ENCODE measurements at places on chromosomes 2 and 18.

- DNase-seq = no peak
Measured at GRCh38 chr2:168465594-168465993, 9.5 kb downstream of the CERS6 start.

DNA sequence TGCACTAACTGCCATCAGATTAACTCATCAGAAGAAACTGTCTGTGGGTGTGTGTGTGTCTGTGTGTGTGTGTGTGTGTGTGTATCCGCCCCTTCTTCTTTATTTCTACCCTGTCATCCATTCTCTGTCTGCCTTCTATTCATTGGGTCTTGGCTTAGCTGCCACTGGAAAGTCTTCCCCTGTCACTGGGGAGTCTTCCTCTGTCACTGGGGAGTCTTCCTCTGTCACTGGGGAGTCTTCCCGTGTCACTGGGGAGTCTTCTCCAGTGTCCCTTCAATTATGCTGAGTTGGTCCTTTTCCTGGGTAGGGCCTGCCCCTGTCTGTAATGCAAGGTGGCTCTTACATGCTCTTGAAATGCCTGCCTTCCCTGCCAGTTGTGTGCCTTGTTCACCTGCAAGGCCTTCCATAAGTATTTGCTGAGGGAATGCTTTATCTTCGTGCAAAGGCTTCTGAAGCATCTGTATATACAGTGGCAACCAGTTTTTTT lies 18.9 kb upstream of the POLR1B start:
- no peak for DNase-seq

GRCh38 chr18:10006311-10006893 lies 92.6 kb downstream of the VAPA start:
- no peak for DNase-seq

- DNase-seq = no peak
Measured at GRCh38 chr2:226208726-226209125, 590.9 kb downstream of the IRS1 start.

DNA sequence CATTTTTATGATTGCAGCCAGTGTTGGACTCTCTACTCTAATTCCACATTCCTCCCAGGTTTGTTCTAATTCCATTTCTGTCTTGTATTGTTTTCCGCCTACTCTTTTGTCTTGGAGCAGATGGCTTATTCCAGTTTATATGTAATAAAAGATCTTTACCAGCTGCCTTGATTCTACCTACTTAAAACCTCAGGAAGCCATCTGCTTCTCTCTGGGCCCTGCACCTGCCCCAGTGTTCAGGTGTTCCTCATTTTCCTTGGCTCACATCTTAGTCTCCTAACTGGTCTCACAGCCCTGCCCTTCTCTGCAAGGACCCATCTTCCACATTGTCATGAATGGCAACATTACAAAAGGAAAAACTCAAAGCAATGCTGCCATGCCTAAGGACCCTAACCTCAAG lies 21.0 kb upstream of the IL37 start:
- DNase-seq = no peak

DNA sequence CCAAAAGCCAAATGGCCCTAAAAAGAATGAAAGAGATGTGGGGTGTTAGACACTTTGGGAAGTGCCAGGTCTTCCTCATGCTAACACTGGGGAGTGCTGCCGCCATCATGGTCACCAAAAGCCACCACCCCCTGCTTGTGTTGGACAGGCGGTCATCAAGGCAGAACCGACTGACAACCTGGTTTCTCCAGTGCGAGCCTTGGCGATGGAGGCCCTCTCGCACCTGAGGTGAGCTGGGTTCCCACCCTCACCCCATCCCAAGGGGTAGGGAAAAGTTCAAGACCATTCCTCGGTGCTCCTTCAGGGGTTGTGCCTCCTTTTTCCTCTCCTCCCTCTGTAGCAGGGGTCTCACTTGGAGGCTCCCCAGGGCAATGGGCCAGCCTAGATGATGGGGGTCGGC lies 33.6 kb downstream of the MROH2A start:
- no peak for DNase-seq

All from CD8-positive, alpha-beta memory T cell (primary cell).